ENCODE measurements at places on chromosomes 1 and 21. TPM values are rescaled to one million over a fixed set of nuclear protein-coding genes. Genes with fewer than 3 reads are reported as not detected.

CCDC181 gene
- 0.28 TPM for total RNA-seq

CACNA1S gene
- total RNA-seq = not detected

KRTAP11-1 gene
- total RNA-seq = not detected

ZNF124 gene
- total RNA-seq = 89.3 TPM

SPATC1L gene
- 3.8 TPM for total RNA-seq

ZNF695 gene
- total RNA-seq = 1.1 TPM

NHLH1 gene
- total RNA-seq = not detected

SPRR1B gene
- not detected for total RNA-seq

YBX1 gene
- total RNA-seq = 1,307 TPM

VSIG8 gene
- total RNA-seq = not detected

KRTAP12-2 gene
- not detected for total RNA-seq

Data from IMR-90 (cell line).